ENCODE measurements at places on chromosomes 5 and 9. TPM values are rescaled to one million over a fixed set of nuclear protein-coding genes. Genes with fewer than 3 reads are reported as not detected.

The EXOC3 gene
- total RNA-seq, result 83.8 TPM

The ACSL6 gene
- 3.5 TPM for total RNA-seq

The STK32A gene
- not detected for total RNA-seq

The TRIM41 gene
- total RNA-seq, result 33.1 TPM

The IL33 gene
- not detected for total RNA-seq

The IFNA13 gene
- not detected for total RNA-seq

The HRH2 gene
- total RNA-seq, result 28.8 TPM

The PDE8B gene
- total RNA-seq, result not detected

The DCTN3 gene
- 81.0 TPM for total RNA-seq

The CLIC3 gene
- total RNA-seq, result not detected

The DIAPH1 gene
- total RNA-seq, result 216 TPM

The UGT3A2 gene
- total RNA-seq, result 0.27 TPM

The PROB1 gene
- total RNA-seq, result 3.3 TPM

Measured in activated naive CD4-positive, alpha-beta T cell treated with anti-CD3 and anti-CD28 coated beads, Interleukin-2, amount 50 U/mL, for 72 hours (primary cell).